C1 segment of cervical spinal cord (tissue), 14 donors: ENCODE measurements at places on chromosomes 3 and 15.

DNA sequence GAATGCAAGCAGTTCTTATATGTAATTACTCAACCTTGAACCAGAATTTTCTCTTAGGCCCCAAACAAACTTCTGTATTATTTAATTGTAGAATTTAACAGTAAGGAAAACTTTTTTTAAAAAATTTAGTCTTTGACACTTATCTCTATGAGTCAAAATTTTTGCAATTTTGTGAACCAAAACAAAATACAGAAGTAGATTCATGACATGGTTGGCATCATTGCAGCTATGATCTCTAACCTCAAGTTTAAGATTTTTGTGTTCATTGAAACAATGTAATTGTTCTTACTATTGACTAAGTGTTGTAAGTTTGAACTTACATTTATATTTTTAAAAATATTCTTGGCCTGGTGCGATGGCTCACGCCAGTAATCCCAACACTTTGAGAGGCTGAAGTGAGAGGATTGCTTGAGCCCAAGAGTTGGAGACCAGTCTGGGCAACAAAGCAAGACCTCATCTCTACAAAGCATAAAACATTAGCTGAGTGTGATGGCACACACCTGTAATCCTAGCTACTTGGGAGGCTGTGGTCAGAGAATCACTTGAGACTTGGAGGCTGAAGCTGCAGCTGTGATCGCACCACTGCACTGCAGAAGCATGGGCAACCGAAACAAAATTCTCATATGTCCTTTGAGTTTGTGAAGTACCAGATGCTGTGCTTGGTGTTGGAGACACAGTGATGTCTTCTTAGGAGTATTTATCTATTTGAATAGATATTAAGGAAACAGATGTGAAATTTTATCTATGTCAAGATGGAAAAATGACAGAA lies 39.7 kb downstream of the STT3B start:
- no peak for DNase-seq

DNA sequence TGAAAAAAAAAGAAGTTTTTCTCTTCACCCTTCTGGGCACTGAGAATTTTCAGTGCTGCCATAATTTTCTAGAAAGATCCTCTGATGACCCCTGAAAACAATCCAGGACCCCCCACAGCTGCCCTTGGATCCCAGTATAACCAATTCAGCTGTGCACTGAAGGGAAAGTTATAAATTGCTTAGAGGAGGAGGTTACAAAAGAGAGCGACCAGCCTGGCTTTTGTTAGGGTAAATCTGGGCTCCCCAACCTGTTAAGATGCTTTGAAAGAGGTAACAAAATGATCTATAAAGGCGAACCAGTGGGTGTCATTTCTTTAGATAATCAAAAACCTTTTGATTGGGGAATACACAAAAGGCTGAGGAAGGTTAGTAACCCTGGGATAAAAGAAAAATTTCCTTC lies 407.9 kb upstream of the ATP11B start:
- no peak for DNase-seq

DNA sequence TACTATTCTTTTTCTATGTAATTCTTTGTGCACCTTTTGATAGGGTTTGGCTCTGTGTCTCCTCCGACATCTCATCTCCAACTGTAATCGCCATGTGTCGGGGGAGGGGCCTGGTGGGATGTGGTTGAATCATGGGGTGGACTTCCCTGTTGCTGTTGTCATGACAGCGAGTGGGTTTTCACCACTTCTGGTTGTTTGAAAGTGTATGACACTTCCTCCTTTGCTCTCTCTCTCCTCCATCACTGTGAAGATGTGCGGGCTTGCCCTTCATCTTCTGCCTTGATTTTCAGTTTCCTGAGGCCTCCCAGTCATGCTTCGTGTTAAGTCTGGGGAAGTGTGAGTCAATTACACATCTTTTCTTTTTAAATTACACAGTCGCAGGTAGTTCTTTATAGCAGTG lies 225.8 kb upstream of the DPPA4 start:
- DNase-seq = no peak

- DNase-seq = no peak
These were observed 169.9 kb downstream of the XXYLT1 start for GRCh38 chr3:195101001-195101583.

- DNase-seq = no peak
These were observed 480.9 kb downstream of the ZIC1 start for GRCh38 chr3:147890114-147890513.

- DNase-seq = no peak
These were observed 210.9 kb upstream of the KCNMB2 start for GRCh38 chr3:178325330-178325729.

DNA sequence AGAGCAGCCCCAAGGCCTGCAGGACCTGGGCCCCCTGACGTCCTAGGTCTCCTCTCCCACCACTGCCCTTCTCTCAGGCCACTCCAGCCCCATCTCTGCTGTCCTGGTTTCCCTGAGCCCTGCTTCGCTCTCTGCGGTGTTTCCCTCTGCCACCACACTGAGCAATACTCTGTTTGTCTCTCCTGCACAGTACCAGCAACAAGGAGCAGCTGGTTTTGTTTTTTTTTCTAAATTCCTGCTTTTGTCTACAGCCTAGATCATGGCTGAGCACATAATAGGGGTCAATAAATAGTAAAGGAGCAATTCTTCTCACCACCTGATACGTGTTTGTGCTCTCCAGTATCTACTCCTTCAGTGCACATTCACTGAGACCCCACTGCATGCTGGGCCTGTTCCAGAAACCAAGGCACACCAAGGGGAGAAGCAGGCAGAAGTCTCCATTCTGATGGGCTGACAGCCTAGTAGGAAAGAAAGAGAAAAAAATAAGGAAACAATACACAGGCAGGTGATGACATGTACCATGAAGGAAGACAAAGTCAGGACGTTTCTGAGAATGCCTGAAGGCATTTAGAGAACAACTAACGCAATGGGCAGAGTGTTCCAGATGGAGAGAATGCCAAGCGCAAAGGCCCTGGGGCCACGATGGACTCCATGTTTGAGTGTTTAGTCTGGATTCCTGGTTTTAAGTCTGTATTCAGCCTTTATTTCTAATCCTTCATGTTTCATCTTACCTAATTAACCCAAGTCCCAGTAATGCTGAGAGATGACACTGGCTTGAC lies 6.0 kb upstream of the ACAD9 start:
- DNase-seq = no peak

GRCh38 chr15:91520850-91521249 lies 332.7 kb upstream of the SLCO3A1 start:
- no peak for DNase-seq

DNA sequence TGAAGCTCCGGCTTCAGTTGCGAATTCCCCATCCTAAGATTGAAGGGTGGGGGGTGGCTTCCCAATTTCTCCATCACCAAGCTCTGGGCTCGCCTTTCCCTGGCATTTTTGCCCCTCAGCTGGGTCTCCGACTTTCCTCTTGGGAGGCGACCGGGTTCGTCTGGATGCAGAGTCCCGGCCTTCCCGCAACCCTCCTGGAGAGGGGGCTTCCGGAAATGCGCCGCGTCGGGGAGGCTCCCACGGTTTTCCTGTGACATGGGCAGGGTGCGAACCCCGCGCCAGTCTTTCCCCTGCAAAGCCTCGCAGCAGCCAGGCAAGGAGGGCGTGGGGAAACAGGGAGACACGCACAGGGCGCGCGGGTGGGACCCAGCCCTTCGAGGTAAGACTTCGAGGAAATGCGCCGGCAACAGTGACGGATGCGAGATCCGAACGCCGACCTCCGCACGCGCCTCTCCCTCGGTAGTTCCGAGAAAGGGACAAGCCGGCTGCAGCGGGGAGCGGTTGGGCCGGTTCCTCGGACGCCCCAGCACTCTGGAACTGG lies 466 bp upstream of the HCN4 start:
- no peak for DNase-seq

- no peak for DNase-seq
These were observed 163.0 kb downstream of the OCA2 start for GRCh38 chr15:27936164-27936563.

DNA sequence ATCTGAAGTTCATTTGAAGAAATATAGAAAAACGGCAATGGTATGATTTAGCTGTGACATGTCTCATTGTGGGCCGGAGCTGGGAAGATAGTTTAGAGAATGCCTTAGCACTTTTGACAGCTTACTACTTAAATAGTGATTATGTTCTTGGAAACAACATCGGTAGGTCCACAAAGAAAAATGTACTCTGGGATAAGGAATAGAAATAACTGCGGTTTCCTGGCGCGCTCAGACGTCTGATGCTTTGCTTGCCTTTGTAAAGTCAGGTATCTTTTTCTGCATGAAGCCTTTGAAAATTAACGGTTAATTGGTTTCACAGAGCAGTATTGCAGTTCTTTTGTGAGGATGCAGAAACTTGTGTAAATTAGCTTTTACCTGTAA lies 1.4 kb downstream of the USP3 start:
- no peak for DNase-seq

GRCh38 chr3:179750720-179751328 lies 98.0 kb downstream of the USP13 start:
- DNase-seq = no peak

GRCh38 chr3:16113704-16114103 lies 60.8 kb upstream of the GALNT15 start:
- no peak for DNase-seq

GRCh38 chr15:80423215-80423614 lies 19.0 kb downstream of the ARNT2 start:
- no peak for DNase-seq

GRCh38 chr3:89250742-89251141 lies 143.3 kb downstream of the EPHA3 start:
- no peak for DNase-seq

DNA sequence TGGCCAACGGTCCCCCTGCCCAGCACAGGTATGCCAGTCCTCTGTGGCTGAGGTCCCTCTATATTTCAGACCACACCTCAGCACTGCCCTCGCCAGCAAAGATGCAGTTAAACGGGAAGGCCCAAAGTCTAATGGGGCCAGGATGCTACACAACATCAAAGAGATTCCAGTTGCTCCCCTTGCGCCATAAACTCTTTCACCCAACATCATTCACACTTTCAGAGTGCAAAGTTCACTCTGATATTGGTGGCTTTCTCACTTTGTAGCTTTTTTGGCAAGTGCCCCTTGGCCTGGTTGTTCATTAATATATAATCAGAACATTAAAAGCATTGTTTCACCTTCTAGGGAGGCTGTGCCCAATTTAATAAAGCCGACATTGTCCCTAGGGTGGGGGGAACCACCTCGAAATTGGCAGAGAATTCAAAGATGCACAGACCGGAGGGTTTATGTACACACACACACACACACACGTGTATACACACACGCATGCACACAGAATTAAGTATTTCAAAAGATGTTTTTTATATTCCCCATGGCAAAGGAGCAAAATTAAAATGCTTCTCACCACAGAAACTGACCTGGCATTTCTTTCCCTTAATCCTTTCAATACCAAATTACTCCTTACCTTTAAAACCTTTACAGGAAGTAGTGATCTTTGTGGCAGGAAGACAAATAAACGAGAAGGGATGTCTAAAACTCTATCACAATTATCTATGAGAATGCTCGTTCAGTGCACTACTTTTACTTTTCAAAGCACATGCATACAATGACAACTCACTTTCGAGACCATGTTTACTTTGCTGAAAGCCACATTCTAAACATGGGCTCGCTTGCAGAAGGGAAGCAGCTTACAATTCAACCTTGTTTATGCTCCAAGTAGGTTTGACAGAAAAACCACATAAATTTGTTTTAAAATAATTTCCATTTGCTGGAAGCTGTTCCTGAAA lies 19.5 kb downstream of the LRIG1 start:
- DNase-seq = no peak

DNA sequence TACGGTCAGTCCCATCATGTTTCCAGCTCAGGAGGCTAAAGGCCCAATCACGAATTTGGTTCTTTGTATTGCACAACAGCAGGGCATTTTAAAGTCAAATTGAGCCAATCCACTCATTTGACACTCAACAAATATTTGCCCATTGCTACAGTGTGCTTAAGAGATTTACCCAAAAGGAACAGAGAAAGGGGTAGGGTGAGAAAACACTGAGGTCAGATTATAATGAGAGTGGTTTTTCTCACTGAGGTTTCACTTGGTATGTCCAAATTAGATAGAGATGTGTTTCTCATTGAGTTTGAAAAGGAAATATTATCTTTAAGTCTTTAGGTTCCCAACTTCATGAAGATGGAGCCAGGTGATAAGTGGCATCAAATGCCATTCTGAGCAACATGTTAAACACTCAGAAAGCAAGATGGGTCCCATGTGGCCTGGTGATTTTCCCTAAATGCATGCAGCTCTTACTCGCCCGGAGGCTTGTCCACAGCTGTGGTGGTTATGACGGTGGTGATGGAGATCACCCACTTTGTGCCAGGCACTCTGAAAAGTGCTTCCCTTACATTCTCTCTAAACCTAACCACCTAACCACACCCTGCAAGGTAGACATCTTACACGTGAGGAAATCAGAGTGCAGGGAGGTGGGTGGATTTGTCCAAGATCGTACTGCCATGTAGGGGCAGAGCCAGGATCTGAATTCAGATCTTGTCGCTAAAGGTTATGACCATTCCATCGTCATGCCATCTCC lies 31.2 kb upstream of the USP3 start:
- DNase-seq = no peak

DNA sequence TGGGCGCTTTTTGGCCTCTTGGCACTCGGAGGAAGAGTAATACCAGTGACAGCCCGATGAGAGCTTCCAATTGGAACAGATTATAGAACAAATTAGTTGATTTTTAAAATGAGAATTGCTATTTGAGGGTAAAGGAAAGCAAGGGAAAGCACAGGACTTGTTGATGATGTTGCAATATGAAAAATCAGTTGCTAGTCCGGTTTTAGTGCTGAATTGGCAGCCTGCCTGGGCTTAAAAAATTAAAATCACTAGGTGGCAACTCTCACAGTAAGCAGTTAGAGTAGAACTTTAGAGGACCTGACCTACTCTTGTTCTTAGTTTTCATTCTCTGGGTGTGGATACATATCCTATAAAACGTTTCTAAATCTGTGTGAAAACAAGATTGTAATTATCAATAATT lies 2.1 kb upstream of the SCAANT1 start:
- DNase-seq = no peak

DNA sequence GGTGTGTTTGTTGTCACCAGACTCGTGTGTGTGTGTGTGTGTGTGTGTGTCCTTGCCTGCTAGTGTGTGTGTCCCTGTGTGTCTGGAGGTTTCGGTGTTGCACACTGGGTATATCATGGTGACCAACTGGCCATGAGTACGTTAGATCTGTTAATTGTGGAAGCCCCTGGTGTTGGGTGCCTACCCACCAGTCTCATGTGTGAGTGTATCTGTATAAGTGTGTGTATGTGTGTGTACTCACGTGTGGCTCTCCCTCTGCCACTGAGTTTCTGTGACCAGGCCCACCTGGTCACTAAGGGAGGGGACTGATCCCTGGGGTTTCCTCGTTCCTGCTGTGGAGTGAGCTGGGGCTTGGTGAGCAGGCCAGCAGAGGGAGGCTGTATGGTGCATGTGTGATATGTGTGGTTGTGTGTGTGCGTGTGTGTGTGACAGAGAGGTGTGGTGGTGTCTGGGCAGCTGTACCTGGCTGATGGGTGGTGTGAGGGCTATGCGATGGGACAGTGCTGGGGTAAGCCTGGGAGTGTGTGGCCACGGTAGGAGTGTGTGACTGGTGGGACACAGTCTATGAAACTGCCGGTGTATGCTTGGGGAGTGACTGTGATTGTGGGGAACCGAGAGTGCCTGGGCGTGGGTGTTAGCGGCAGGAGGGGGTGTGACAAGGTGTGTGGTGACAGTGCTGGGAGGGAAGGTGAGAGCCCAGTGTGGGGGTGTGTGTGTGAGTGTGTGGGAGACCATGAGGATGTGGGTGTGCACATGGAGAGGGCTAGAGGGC lies 1.8 kb downstream of the PRKCD start:
- no peak for DNase-seq
